ENCODE measurements at places on chromosomes 11 and 22.
A peak's percentile ranks its signal among the peaks of the same experiment; 100 is the strongest.

DNA sequence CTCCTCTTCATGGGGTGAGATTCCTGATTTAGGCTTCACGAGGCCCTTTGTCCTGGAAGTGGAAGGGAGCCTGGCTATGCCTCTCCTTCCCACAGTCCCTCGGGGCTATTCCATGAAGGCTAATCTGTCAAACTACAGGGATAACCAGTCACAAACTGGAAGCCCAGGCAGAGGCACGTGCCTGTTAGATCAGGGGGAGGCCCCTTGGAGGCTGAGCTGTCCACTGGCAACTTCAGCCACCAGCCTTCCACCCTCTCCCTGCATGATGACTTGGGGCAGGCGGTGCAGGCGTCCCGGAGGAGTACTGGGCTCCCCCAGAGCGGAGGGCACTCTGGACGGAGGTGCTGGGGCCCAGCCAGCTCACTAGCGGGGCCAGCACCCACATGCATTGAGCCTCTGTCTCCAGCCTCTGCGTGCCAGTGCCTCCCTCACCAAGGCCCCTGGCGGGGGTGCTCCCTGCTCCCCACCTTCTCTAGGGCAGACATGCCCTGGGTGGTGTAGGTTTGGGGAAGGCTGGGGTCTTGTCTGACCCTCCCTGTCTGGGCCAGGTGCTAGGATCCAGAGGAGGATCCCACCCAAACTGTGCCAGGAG is 42.9 kb downstream of the WNT11 start:
- DNase-seq: no peak

GRCh38 chr11:18706330-18707243 is 8.0 kb downstream of the TMEM86A start:
- no peak for DNase-seq

DNA sequence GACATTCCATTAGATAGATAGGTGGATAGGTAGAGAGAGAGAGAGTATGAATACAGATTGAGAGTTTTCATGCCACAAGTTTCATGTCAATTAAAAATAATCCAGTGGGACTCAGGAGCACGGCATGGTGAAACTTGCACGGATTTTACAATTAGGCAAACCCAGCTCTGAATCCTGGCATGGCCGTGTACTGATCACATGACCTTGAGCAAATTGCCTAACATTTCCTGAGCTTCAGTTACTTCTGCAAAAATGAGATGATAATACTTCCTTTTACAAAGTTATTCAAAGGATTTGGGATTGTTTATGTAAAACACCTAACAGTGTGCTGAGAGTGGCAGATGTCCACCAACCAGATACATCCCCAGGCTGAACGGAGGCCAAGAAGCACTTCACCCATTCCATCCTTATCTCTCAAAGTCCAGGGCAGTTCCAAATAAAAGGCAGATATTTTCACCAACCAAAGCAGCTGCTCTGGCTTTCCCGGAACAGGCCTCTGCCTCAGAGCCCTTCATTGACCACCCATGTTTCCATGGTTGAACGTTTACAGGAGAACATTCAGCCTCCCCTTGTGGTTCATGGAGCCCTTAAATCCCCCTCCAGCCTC is 17.9 kb downstream of the APLNR start:
- DNase-seq: no peak

DNA sequence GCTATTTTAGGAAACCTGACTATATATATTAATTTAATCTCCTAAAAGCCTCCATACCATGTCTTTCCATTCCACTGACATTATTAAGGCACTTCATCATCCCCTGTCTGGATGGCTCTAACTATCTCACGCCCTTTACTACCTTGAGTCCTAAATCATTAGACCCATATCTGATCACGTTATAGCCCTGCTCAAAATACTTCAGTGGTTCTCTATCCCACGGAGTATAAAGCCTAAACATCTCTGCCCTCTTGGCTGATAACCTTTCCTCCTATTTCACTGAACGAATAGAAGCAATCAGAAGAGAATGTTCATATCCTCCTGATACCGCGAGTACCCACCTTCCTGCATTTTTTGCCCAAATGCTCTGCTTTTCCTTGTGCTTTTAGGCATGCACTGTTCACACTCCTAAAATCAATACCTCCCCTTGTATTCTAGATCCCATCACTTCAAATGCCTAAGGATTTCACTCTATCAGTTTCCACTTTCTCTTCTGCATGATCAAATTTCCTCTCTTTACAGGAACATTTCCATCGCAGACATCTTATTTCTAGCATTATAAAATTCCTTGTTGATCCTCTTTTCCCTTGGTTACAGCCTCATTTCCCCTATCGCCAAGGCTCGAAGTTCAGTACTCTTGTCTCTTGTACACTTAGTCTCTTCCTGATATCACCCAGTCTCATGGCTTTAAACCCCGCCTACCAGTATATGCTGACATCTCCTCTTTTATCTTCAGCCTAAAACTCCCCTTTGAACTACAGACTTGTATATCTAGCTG is 45.0 kb upstream of the BIRC3 start:
- no peak for DNase-seq

GRCh38 chr22:32226326-32227104 is 21.6 kb upstream of the RFPL2 start:
- no peak for DNase-seq

GRCh38 chr11:122995526-122995925 is 13.9 kb upstream of the BSX start:
- DNase-seq: no peak

DNA sequence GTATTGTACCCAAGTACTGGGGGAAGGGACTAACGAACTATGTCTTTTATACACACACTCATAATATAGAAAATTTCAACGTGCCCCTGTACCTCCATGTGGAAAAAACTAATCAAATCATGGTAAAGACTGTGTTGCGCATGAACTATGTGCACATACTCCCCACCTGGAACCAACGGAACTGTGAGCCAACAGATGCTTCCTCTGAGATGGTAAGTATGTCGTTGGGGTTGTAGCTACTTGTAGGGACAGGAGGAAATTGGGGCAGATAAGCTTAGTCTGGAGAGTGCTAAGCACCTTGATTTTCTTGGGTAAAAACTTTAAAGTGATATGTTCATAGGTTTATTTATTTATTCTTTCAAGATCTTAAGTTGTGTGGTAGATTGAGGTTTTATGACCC is 40.1 kb downstream of the GLYAT start:
- DNase-seq: no peak

- peak; percentile 64 for DNase-seq
Observed at GRCh38 chr22:45548991-45549761, 46.5 kb downstream of the FBLN1 start.

- no peak for DNase-seq
Observed at GRCh38 chr22:36985211-36985889, 33.9 kb downstream of the TST start.

DNA sequence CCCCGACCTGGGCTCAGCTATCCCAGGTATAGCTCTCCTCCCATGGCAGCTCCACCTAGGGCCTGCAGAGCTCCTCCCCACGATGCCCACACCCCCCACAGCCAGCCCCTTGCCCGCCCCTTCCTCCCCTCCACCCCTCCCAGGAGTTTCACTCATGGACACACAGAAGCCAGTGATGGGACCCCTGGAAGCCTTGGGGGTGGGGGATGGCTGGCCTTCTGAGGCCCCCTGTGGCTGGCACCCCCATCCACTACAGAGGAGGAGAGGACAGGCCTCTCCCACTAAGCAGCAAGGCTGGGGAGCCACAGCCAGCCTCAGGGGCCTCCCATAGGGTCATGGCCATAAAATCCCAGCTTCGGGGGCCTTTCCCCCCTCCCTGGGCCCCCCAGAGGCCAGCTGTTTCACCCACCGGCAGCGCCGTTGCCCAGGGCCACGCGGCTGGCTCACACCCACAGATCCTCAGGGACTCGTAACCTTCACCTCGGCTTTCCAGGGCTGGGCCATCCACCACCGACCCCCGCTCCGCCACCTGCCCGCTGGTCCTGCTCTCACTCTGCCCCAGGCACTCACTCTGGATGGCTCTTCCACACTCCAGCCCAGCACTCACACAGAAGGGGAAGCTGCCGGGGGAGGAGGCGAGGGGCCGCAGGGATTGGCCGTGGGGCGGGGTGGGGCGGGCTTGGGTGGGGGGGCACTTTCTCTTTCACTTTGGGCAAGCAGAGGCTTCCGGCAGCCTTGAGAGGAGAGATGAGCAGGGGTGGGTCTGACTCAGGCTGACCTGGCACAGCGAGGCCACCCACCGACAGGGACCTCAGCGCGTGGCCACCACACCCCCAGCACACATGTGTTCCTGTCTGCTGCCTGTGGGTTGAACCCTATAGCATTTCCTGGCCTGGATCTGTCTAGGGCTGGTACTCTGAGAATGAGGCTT is 2.2 kb downstream of the SLC25A22 start:
- DNase-seq: no peak

- DNase-seq: no peak
Observed at GRCh38 chr11:8593935-8594909, at the start of gene STK33. Gene STK33 (minus strand): TSS chr11:8594228. CDS start chr11:8474905, 119,323 bp downstream.

- no peak for DNase-seq
Observed at GRCh38 chr11:3942160-3942955, 86.9 kb downstream of the STIM1 start.

DNA sequence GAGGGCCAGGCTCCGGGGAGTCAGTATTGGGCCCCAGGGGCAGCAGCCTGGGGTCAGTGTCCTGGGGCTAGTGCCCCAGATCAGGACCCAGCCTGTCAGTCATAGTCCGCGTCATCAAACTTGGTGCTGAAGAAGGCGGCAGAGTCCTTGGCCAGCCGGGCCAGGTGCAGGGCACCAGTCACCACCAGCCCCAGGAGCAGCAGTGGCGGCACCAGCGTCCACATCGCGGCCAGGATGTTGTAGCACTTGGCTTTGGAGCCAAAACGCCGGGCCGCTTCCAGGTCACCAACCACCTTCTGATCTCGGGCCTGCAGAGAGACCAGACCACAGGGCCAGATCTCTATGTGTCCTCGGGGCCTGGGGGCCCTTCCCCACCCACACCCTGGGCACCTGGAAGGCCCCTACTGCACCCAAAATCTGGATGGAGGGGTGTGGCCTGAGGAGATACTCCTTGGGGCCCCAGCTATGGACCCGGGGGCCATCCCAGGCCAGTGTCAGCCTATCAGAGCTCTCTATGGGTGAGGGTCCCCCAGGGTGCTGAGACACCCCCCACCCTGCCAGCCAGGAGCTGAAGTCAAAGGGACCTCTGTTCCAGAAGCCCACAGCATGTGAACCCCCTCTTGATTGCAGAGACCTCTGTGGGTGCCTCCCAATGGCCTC is 790 bp downstream of the IFITM5 start:
- no peak for DNase-seq

- DNase-seq: no peak
Observed at GRCh38 chr11:68773521-68774193, 22.3 kb upstream of the TESMIN start.

GRCh38 chr11:18288911-18289310 is 22.8 kb downstream of the SAA1 start:
- DNase-seq: no peak

GRCh38 chr11:5618807-5619206 is 6.0 kb upstream of the TRIM34 start:
- DNase-seq: peak; percentile 79

GRCh38 chr11:16982256-16982671 is 31.9 kb downstream of the PLEKHA7 start:
- no peak for DNase-seq

DNA sequence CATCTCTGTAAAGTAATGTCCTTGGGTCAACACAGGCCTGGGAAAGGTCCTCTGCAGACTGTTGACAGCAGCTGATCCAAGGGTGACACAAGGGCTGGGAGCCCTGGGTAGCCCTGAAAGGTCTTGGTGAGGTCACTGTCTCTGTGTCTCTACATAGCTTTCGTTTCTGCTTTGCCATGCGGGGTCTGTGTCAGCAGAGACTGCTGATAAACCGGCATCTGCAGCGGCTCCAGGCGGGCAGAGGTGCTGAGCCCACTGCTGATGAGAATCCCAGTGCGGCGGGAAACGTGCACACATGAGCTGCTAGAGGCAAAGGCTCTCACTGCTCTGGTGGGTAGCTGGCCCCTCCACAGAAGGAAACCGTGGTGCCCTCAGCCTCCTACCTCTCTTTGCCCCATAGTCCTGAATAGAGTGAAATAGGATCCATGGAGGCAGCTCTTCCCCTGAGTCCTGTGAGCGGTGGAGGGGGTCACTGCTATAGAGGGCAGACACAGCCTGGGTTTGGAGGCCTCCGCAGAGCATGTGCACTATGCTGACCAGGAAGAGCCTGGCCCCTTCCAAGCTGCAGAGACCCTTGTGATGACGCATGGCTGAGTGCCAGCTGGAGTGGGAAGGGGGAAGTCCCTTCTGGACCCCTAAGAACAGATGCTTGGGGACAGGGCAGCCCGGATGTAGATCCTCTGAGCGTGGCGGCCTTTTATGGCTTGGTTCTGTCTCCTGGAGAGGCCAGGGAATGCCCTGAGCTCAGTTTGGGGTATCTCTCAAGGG is 17.8 kb upstream of the ST3GAL4 start:
- DNase-seq: no peak

DNA sequence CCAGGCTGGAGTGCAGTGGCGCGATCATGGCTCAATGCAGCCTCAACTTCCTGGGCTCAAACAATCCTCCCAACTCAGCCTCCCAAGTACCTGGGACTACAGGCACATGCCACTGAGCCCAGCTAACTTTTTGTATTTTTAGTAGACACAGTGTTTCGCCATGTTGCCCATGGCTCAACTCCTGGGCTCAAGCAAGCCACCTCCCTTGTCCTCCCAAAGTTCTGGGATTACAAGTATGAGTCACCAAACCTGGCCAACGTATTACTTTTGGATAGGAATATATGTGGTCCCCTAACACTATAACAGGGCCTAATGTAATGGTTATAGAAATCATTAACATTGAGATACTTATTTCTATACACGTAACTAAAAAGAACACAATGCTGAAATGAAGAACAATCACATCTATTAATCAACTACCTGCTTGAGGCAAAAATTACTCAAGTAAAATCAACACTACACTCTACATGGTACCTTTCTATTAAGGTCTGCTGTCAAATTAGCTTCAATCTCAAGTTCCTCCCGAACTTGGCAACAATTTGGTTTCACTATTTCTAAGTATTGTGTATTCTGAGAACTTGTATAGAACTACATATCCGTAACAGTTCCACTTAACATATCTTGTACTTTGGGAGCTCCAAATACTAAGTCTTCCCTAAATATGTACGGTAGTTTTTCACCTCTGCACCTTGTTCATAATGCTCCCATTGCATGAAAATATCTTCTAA is 124.9 kb downstream of the FCHSD2 start:
- no peak for DNase-seq

DNA sequence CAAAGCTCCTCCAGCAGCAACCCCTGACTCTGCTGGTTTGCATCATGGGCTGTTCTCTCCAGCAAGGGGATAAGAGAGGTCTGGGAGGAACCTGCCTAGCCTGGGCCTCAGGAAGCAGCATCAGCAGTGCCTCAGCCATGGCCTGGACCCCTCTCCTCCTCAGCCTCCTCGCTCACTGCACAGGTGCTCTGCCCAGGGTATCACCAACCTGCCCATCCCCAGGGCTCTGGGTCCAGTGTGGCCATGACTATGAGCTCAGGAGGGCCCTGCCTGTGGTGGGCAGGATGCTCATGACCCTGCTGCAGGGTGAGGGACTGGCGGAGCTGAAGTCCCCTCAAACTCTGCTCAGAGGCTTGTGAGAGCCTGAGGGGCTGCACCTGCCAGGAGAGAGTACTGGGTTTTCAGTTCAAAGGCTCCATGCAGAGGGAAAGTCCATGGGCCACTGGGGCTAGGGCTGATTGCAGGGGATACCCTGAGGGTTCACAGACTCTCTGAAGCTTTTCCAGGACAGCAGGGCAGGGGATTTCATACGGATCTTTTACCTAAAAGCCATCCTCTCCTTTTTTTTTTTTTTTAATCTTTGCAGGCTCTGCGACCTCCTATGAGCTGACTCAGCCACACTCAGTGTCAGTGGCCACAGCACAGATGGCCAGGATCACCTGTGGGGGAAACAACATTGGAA is 115.8 kb upstream of the IGLL5 start:
- DNase-seq: no peak
